ENCODE measurements at places on chromosomes 1 and 21. TPM values are rescaled to one million over a fixed set of nuclear protein-coding genes. Genes with fewer than 3 reads are reported as not detected.

DNA sequence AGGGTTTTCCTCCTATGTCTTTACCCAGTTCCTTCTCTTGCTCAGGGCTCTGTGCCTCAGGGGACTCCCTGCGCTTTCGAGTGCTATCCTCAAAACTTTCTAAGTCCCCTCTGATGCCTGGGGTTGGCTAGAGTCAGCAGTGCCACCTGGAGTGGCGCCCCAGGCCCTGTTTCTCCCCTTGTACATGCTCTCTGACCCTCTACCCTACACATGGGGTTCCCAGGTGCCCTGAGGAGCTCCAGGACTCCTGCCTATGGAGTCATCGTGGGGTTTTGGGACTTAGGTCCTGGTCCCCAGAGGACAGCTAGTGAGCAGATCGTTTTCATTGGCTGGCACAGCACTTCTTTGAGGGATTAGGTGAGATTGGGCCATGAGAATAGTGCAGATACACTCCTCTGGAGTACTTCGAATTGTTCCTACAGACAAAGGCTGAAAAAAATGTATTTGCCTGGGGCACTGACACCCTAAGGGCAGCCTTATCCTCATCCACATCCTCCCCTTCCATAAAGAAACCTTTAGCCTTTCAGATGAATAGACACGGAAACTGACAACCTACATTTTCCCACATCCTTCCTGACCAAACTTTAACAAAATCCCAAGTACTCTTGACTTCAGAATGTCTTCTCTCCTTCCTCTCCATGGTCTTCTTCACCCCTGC is 41.5 kb downstream of the LGR6 start:
- no peak for DNase-seq

- DNase-seq: peak; percentile 91
Observed at GRCh38 chr1:202692959-202693555, 17.2 kb downstream of the SYT2 start.

GRCh38 chr1:67789551-67789950 is 43.7 kb downstream of the GNG12 start:
- DNase-seq: no peak

GRCh38 chr1:58717979-58718378 is 18.1 kb upstream of the MYSM1 start:
- peak; percentile 75 for DNase-seq

DNA sequence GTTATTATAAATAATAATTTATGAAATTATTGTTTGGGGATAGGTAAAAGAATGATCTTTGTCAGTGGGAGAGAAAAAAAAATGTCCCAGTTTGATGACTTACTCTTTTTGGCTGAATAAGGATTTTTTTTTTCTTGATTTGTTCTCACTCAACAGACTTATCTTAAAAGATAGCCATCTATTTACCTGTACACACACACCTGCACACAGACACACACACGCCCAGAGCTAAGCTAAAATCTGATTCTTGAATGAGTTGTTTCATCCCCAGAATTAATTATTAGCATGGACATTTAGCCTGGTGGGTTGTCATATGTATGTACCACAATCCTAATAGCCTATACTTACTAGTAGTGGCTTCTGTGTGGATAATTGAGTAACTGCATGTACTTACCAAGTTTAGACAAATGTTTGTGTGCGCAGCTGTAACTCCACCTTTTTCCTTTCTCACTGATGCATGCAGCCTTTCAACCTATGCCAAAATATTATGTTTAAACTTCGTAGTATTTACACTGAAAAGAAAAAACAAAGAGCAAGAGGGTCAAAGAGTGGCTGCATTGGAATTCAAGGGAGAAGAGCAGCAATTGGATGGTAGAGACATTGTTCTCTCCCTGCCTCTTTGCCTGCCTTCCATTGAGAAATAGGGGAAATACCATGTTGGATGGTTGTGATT is 174.3 kb downstream of the ADGRL2 start:
- no peak for DNase-seq

DNA sequence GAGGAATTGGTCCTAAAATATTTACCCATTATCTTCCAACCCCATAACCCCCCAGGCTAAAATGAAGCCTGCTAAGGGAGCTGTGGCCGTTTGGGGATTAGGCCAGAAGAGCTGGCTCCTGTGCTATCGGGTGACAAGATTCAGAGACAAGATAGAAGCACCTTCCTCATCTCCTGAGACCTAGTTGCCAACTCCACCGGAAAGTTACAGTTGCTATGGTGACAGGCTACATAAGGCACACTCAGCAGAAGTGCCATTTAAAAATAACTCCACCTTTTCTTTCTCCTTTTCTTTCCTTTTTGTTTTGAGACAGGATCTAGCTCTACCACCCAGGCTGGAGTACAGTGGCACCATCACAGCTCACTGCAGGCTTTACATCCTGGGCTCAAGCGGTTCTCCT is 43.6 kb upstream of the ROR1 start:
- DNase-seq: no peak

RPAP2 gene
- total RNA-seq: 39.4 TPM

FMOD gene
- total RNA-seq: 1.9 TPM
